Fibroblast of skin of abdomen (primary cell): ENCODE measurements at places on chromosomes 16 and 17.

DNA sequence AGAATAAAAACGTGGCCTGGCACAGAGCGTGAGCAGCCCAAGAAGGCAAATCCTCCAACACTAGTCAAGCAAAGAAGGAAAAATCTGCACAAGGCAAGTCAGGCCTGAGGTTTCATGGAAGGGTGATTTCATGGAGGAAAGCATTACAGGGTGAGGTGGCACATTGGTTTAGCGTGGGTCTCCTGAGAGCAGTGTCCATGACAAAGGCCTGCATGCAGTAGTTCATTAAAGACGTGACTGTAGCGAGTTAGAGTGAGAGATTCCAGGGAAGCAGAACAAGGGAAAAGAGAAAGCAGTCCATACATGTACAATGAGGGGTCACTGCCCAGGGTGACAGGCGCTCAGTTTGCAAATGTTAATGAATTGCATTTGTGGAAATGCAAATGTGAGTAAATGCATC, 285.0 kb upstream of the ERCC4 start:
- no peak for DNase-seq

- peak; percentile 16 for DNase-seq
These were observed 825 bp downstream of the BLMH start for GRCh38 chr17:30290696-30291542.

DNA sequence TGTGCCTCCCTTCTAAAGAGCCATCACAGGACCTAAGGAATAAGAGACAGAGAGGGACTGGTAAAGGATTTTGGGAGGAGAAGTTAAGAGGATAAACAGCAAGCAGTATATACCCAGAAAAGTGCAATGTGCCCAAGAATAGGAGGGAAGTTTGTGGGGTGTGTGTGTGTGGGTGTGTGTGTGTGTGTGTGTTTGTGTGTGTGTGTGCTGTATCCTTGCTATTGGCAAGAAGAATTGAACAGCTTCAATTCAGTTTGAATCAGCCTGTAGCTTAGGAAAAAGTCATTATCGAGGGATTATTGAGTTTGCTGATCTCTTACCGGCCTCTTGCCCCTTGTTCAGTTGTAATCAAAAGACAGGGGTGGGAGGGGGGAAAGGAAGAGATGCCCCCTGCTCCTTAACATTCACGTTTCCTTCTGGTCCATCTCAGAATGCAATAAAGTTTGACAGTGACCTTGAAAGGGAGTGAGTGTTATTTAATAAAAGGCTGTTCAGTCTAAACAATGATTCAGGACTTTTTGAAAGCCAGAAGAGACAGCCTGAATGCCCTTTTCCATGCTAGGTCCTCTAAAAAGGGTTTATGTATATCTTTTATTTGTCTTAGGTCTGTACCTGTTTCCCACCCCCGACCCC, 23.9 kb upstream of the MAPT start:
- DNase-seq, result no peak

GRCh38 chr17:17063546-17064122, 21.4 kb downstream of the MPRIP start:
- DNase-seq, result no peak

GRCh38 chr16:4614571-4615383, at the start of gene UBALD1:
Gene UBALD1 (minus strand): TSS chr16:4614888. CDS start chr16:4614797, 91 bp downstream.
- peak; percentile 90 for DNase-seq

DNA sequence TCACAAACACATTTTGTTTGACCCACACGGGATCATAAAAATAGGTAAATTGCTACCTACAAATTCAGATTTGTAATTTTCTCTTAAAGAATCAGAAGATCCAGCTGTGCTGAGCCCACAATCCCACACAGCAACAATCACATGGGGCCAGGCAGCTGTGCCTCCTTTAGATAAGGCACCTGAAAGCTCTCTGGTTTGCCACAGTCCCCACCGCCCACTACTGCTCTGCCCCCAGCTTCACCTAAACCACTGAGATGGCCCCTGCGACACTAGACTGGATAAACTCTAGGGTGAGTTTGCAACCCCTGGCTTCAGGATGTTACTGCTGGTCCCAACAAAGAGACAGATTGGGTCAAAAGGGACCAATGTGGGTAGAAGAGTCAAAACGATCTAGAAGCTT, 96.8 kb downstream of the GSG1L start:
- DNase-seq, result no peak

DNA sequence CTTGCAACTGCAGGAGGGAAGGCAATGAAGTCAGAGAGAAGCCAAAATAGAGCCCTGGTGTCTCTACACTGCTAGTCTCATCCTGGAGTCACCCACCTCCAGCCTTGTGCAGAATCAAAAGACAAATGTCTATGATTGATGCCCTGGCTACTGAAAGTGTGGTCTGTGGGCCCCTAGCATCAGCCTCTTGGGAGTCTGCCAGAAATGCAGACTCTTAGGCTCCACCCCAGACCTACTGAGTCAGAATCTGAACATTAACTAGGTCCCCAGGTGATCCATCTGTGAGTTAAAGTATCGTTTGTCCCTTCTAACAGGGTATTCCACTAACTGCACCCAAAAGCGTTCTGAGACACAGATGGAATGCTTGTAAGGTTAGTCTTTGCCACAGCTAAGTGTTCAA, 21.2 kb downstream of the EARS2 start:
- DNase-seq, result peak; percentile 8

DNA sequence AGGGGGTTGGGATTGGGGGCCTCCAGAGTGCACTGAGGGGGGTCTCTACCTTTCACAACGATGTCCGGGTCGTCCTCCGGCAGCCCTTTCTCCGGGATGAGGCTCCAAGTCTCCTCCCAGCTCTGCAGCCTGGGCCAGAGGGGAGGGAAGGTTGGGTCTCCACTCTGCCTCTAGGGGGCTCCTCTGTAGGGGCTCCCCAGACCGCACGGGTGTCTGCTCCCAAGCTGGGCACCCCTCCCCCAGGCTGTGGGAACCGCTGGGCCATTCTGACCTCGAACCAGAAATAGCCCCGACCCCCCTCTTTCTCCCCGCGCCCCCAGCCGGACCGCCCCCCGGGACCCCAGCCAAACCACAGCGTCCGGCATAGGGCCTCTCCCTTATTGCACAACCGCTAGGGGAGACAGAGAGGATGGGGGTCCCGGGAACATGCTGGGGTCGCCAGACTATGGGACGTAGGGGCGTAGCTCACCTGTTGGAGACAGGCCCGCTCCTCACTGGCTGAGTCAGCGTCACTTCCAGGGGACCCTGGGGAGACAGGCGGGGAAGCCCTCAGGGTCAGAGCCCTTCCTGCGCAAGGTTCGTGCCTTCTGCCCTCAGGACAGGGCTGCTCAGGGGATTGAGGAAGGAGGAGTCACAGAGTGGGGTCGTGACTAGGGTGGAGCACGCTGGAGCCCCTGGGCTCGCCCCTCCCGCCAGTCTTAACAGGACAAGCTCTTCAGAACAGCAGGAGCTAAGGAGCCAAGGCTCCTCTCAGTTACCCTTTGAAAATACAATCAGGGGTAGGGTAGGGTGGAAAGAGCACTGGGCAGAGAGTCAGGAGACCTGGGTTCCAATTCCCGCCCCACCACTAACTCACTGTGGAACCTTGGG, 2.7 kb downstream of the PLEKHH3 start:
- peak; percentile 55 for DNase-seq

DNA sequence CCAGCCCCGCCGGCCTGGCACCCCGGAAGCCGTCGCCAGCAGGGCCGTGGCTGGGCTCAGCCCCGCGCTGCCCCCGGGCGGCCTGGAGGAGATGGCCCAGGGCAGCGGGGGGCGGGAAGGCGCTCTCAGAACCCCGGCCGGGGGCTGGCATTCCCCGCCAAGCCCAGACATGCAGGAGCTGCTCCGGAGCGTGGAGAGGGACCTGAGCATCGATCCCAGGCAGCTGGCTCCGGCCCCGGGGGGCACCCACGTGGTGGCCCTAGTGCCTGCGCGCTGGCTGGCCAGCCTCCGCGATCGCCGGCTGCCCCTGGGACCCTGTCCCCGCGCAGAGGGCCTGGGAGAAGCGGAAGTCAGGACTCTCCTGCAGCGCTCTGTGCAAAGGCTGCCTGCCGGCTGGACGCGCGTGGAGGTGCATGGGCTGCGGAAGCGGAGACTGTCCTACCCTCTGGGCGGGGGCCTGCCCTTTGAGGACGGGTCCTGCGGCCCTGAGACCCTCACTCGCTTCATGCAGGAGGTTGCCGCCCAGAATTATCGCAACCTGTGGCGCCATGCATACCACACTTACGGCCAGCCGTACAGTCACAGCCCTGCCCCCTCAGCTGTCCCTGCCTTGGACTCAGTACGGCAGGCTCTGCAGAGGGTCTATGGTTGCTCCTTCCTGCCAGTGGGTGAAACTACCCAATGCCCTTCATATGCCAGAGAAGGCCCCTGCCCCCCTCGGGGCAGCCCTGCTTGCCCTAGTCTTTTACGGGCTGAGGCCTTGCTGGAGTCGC, 551 bp downstream of the WDR81 start:
- DNase-seq, result no peak

DNA sequence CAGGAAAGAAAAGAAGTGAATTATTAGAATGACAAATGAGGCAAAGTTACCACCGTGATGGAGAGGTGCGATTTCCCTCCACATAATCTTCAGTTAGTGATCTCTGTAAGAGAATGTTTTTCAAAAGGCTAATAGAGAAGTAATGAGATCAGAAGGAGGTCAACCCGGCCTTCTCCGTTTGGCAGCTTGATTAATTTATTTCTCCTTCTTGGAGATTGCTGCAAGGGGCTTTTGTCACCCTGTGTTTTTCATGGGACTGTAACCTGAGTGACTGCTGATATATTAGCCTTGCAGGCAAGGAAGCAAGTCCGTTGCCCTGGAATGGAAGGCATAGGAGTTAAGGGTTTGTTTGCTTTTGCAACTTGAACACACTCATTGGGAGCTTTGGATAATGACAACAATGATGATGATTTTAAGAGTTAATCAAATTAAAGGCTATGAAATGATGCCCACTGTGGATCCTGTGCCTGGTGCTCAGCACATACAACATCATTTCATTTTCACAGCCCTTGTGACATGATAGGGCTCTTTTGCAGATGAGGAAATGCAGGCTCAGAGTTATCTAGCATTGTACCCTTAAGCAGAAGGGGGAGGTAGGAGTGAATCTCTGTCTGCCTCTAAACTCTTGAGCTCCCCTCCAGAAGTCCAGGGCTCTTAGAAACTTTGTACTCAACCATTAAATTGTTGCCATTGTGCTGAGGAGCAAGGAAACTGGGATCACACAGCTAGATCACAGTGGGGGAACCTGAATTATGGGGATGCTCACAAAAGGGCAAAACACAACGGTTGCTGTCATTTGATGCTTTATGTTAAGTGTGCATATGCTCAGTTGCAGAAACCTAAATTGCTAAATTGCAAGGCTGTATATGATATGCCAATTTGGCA, 226.3 kb downstream of the WWOX start:
- DNase-seq, result no peak

DNA sequence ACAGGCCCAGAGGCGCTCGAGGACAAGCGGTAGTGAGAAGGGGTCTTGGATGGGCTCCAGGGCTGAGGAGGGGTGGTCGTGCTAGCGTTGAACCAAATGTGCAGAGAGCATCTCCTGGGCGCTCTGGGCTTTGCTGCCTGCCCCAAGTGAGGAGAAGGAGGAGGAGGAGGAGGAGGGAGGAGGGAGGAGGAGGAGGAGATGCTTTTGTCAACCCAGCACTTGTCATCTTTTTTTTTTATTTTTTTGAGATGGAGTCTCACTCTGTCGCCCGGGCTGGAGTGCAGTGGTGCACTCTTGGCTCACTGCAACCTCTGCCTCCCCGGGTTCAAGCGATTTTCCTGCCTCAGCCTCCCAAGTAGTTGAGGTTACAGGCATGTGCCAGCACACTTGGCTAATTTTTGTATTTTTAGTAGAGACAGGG, 59.8 kb downstream of the PGS1 start:
- no peak for DNase-seq
